Omental fat pad (tissue), 4 donors: ENCODE measurements at places on chromosomes 5 and 9. TPM values are rescaled to one million over a fixed set of nuclear protein-coding genes. Genes with fewer than 3 reads are reported as not detected.

DNA sequence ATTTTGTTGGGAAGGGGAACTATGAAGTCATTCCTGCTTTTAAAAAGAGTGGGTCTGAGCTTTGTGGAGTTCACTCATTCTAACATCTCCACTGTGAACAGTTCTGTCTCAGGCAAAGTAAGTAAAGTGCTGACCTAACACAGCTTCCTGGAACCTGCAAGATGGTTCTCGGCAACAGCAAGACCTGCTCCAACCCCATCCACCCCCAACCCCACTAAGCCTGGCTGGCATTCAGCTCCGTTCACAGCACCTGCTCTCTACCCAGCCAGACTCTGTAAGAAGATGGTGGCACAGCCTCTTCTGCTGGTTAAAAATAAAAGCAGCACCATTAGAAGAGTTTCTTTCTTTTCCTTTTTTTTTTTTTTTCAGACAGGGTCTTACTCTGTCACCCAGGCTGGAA lies 42.0 kb downstream of the EPB41L4B start:
- no peak for DNase-seq

- no peak for DNase-seq
These were observed 41.9 kb downstream of the STK10 start for GRCh38 chr5:172145870-172146747.

DNA sequence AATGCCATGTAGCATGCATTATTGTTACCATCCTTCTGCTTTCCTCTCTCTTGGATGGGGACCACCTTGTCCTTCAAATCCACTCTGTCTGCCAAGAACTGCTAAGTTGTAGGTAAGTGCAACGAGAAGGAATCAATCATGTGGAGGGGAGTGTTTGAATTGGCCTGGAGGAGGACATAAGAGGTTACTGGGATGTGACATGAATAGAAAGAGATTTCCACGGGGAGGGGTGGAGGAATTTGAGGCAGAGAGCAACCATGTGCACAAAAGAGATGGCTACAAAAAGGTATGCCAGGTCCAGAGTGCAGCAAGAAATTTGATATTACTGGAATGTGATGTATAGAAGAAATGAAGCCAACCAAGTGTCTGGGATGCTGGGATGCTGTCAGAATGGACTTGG lies 648.9 kb upstream of the KLF4 start:
- no peak for DNase-seq

DNA sequence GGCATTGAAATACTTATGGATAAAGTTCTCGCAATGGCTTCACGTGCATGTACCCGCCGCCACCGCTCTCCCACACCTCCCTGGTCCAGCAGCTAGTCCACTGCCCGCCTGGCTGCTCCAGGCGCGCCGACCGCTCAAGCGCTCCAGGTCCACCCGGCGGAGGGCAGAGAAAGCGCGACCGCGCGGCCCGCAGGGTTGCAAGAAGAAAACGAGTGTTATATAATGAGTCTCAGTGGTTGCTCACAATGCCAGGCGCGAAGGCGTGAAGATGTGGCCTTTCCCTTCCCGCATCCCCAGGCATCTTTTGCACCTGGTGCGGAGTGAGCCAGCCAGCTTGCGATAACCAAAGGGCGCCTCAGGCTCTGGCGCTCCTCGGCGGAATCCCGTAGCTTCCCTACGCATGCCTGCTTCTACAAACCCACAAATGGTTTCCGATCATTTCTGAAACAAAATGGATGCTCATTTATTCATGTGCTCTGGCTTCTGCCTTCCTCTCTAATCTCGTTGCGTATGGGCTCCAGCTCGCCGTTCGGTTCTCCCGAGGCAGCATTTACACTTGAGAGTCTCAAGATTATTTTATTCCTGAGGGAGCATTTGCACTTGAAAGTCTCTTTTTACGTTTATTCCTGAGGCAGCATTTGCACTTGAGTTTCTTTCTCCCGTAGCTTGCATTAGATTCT lies 25.7 kb downstream of the CDKN2A start:
- no peak for DNase-seq

DNA sequence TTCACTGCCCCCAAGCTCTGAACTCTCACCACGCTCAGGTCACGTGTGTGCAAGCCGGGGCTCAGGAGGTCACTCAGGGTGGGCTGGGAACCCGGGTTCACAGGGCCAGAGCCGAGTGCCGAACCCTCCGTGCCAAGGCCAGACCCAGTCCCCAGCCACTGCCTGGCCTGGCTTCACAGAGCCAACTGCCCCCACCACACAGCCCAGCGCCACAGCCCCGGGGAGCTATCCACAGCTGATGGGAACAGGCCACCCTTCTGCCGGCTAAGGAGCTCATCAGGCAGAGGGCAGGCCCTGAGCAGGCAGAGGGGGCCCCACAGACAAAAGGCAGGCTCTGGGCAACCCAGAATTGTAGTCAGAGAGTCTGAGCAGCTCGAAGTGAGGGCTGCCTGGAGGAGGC lies 117.0 kb downstream of the VAV2 start:
- DNase-seq = no peak

- no peak for DNase-seq
These were observed 3.3 kb upstream of the LSM11 start for GRCh38 chr5:157740229-157740610.

DNA sequence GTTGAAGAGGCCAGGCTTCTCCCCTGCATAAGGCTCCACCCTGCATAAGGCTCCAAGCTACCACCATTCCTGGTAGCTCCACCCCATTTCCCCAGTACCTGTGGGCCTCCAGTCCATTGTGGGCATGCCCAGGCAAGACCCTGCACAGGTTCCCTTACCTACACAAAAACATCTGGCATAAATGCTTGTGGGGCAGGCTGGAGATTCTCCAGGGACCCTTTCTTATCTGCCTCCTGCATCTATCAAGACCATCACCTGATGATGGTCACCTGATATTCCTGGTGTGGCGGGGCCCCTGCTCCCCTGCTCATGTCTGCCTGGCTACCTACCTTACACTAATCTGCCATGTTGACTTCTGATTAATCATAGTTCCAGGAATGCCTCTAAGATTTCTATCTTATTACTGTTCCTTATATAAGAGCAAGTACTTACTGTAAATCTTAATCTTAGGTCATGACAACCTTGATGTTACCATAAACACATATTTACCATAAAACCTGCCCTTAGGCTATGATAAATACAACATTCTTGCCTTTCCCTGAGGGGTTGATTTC lies 41.0 kb downstream of the FGD3 start:
- DNase-seq = no peak

DNA sequence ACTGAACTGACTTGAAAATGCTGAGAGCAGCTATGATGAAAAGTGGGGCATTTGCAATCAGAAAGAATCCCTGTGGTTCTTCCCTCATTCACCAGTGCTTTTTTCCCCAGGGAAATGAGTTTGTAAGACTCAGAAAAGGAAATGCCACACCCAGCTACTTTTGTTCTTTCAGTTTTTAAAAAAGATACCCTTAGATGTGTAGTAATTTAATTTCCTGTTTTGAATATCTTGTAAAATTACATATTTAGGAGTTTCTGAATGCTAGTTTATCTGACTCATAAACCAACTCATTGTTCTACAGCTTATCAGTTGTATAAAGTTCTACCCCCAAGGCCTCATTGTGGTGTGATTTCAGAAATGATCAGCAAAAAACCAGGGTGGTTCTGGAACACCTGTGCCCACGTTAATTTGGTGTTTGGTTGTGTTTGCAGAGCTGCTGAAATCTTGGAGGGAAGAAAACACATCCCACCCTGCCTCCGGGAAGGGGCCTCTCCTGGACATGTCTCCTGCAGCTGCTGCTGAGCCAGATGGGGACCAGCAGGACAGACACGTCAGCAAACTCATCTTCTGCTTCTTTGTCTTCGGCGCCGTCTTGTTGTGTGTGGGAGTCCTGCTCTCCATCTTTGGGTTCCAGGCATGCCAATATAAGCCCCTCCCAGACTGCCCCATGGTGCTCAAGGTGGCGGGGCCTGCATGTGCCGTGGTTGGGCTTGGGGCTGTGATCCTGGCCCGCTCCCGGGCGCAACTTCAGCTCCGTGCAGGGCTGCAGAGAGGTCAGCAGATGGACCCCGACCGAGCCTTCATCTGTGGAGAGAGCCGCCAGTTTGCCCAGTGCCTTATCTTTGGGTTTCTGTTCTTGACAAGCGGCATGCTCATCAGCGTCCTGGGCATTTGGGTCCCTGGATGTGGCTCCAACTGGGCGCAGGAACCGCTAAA lies 2.8 kb downstream of the TMEM171 start:
- no peak for DNase-seq

- no peak for DNase-seq
These were observed 7.6 kb downstream of the OLFML2A start for GRCh38 chr9:124784509-124784908.

DNA sequence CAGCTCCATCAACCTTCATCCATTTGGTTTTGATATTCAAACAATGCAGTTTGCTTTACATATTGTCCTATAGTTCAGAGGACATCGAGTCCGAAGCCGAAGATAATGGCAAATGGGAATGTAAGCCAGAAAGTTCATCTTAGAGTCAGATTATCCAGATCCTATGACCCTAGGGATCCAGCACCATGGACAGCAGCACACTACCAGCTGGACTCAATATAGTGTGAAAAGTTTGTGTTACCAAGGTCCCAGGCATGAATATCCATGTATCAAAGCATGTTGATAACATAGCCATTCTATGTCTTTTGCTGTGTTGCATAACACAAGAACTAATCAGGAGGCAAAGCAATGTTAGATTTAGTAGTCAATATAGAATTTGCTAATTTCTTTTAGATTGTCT lies 46.3 kb downstream of the FSTL4 start:
- no peak for DNase-seq

DNA sequence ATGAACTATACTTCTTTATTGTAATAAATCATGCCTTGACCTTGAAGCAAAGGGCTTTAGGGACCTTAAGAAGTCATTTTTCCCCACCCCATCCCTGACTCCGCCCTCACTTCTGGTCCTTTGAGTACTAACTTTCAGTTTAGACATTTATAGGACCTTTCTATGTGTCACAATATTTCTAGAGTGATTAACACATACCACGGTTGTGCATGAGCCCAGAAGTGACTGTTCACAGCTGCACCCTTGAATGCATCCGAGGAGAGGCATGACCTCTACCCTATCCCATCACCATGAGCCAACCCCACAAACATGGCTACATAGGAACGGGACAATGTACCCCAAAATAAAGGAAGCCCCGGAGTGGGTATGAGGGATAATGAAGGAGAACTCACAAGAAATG lies 160.3 kb downstream of the HSD17B3 start:
- no peak for DNase-seq

- no peak for DNase-seq
These were observed 6.4 kb upstream of the EEIG1 start for GRCh38 chr9:127987103-127987614.

DNA sequence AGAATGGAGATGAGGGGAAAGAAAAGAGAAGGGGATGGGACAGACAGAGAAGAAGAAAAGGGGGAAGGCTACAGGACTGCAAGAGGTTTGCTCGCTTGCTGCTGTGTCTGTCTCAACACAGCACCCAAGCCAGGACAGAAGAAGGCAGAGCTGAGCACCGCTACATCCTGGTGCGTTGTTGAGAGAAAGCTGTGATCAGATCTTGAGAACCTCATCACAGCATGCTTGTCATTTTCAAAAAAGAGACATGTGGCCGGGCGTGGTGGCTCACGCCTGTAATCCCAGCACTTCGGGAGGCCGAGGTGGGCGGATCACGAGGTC lies 110.9 kb downstream of the NXNL2 start:
- no peak for DNase-seq

GRCh38 chr9:70000469-70000868 lies 43.2 kb upstream of the MAMDC2 start:
- no peak for DNase-seq

DNA sequence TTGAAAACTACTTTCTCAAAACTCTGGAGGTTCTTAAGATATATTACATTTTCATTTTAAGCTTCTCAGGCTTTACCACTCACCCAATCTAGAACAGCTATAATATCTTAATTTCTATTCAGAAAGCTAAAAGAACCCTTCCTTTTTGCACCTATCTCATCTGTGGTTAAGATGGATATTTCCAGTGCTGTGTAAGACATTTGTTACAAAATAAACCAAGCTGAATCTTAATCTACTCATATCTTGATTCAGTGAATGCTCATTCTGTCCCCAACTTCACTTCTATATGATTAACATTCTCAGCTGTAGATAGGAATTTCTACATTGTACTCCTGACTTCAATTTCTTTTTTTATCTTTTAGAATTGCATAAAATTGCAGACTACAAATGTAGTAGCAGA lies 15.0 kb downstream of the ABHD17B start:
- DNase-seq = no peak

DNA sequence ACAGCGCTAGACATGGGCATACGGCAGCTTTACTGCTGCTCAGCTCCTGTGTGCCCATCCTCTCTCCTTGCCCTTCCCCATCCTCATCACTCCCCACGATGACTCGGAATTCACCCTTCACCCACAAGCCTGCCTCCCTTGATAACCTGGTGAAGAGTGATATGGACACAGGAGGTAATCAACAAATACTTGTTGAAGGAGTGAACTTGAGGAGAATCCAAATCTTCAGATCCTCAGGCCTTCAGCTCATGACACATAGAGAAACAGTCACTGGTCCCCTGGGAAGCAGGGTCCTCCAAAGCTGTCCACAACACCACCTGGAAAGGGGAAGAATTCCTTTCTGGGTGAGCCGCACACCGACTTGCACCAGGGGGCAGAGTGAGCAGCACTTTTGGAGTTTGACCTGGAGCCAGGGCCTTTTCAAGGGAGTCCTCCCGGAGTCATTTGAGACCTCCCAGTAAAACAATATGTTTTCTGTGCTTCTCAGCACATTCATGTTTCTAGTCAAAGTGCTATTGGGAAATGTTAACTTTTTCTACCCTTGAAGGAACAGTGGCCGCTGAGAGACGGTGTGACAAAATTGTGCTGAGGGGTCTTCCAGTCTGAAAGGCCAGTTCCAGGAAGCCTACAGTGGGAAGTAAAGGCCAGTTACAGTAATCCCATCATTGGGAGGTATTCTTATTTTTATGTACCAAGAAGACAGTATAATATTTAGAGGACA lies 332.3 kb downstream of the CWC27 start:
- DNase-seq = no peak

GRCh38 chr5:73339051-73339575 lies 109.5 kb downstream of the FOXD1 start:
- DNase-seq = no peak

The HMCN2 gene
- total RNA-seq = 5.8 TPM

The DMRT3 gene
- not detected for total RNA-seq

The ASPN gene
- 8.5 TPM for total RNA-seq

The ANKRD34B gene
- total RNA-seq = not detected

The PCDHGC4 gene
- 4.1 TPM for total RNA-seq

The SLC6A3 gene
- total RNA-seq = 0.32 TPM

The FASTKD3 gene
- total RNA-seq = 17.8 TPM

The KLHL3 gene
- total RNA-seq = 3.6 TPM

The OCLN gene
- 2.2 TPM for total RNA-seq

The F12 gene
- 0.38 TPM for total RNA-seq

The CDC20B gene
- total RNA-seq = not detected

The OLFML2A gene
- 14.0 TPM for total RNA-seq

The PKD2L2 gene
- not detected for total RNA-seq

The SGCD gene
- 8.2 TPM for total RNA-seq
